Effector memory CD4-positive, alpha-beta T cell (primary cell): ENCODE measurements at places on chromosomes 2 and 18.

DNA sequence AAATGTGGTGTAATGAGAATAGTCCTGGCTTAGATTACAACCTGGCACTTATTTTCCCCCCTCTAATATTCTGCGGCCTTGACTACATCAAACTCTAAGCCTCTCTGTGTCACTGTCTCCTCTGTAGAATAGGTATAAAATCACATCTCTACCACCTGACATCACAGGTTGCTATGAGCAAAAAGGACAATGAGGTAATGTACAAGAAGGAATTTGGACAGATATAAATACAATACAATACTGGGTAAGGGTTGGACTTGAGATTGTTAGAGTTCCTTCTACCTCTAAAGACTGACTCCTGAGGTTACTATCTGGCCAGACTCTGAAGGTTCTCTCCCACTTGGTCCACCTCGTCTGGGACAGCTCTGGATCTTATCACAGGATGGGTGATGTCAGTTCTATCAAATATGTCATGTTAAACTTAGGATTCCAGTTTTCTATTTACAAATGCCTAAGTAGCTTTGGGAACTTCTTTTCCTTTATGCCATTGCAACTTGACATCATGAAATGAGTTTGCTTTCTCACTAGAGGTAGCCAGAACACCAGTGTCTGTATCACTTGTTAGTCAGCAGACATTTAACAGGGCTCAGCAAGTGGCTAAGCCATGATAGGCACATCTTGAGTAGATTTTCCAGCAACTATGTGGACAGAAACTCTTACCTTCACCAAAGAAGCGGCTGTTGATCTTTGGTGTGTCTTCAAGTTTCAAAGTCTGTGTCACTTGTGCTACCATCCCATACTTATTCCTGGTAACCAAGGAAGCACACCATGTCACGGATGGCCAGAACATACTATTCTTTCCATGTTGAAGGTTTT is 9.5 kb downstream of the APOB start:
- no peak overlapping the region for H3K27ac ChIP-seq
- no peaks in the 10 kb centered on the region for H3K4me1 ChIP-seq
- H3K27me3 ChIP-seq: no peaks in the 10 kb centered on the region
- no peak overlapping the region for H3K4me3 ChIP-seq
- DNase-seq: no peak

DNA sequence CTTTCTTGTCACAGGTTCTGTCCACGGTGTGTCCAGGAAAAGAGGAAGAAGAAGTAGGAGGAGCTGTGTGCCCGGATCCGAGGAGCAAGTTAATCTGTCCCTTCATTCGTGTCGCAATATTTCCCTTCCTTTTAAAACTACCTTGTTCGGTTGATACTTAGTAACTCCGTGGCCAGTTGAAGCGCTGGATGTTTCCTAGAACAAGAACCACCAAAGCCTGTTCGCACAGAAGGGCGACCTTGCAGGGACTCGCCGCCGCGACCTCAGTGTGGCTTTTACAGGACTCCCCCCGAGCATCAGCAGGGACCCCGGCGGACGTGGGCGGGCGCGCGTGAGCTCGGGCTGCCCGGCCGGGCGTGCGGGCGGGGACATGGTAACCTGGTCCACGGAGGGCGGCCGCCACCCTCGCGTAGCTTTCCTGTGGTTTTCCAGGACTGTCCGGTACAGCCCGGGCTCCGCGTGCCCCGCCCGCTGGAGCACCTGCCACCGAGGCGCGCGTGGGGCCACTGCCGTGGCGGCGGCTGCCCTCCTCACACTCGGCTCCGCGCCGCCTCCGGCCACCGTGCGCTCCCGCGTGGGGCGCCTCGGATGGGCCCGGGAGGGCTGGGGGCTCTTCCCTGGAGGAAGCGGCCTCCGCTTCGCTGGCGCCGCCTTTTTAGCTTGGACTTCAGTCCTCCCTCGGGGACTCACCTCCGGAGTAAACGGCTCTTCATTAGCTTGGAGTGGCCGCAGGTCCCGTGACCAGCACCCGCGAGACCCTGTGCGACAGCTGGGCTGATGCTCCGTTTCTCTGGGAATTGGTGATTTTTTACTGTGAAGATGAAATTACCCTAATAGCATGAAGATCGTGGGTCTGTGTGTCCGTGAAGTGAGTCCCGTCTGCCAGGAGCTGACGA is 9.2 kb upstream of the D2HGDH start:
- no peak overlapping the region for H3K4me3 ChIP-seq
- no peaks in the 10 kb centered on the region for H3K27me3 ChIP-seq
- no peak for DNase-seq
- peaks cover 18% of the 10 kb centered on the region for H3K36me3 ChIP-seq
- no peaks in the 10 kb centered on the region for H3K4me1 ChIP-seq
- no peak overlapping the region for H3K27ac ChIP-seq

DNA sequence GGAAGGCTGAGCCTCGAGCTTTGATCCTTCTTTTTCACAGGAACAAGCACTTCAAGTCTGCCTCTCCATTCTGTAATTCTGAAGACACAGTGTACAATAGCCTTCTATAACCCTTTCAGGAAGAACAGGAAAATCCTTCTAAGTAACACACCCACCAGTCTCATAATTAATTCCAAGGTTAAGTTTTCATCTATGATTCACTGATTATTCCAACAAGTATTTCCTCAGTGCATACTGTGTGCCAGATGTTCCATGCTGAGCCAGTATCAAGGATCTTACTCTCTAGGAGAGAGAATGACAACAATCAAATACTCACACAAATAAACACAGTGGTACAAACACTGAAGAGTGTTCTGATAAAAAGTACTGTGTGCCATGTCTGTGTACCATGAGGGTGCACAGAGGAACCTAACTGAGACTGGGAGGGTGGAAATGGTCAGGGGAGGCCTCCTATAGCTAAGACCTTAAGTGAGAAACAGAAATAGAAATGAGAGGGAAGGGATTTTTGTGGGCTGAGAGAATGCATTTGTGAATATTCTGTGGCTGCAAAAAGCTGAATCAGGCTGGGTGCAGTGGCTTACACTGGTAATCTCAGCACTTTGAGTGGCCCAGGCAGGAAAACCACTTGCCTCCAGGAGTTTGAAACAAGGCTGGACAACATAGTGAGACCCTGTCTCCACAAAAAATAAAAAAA is 7.3 kb upstream of the MTLN start:
- no peak overlapping the region for H3K4me3 ChIP-seq
- H3K36me3 ChIP-seq: no peaks in the 10 kb centered on the region
- no peak overlapping the region for H3K27ac ChIP-seq
- peaks cover 7% of the 10 kb centered on the region for H3K27me3 ChIP-seq

DNA sequence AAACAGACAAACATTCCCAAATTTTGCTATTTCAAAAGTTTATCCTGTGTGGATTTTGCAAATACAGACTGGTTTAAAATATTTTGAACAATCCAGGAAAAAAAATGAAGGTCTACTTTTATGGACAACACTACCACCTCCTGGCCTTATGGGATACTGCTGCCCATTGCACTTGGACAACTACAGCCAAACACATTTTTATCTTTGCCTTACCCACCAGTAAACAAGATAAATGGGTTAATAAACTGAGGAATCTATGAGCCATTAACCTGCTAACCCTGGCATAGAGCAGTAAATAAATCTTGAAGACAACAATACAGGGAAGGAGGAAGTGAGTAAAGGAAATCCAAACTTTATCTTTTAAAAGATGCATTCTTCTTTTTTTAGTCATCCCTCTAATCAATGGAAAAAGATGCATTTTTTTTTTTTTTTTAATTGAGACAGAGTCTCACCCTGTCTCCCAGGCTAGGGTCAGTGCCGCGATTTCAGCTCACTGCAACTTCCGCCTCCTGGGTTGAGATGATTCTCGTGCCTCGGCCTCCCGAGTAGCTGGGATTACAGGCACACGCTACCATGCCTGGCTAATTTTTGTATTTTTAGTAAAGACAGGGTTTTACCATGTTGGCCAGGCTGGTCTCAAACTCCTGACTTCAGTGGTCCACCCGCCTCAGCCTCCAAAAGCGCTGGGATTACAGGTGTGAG is 2.1 kb upstream of the SPIRE1 start:
- H3K36me3 ChIP-seq: no peaks in the 10 kb centered on the region
- no peak overlapping the region for H3K4me3 ChIP-seq
- no peaks in the 10 kb centered on the region for H3K4me1 ChIP-seq
- no peaks in the 10 kb centered on the region for H3K27me3 ChIP-seq
- no peak overlapping the region for H3K27ac ChIP-seq

DNA sequence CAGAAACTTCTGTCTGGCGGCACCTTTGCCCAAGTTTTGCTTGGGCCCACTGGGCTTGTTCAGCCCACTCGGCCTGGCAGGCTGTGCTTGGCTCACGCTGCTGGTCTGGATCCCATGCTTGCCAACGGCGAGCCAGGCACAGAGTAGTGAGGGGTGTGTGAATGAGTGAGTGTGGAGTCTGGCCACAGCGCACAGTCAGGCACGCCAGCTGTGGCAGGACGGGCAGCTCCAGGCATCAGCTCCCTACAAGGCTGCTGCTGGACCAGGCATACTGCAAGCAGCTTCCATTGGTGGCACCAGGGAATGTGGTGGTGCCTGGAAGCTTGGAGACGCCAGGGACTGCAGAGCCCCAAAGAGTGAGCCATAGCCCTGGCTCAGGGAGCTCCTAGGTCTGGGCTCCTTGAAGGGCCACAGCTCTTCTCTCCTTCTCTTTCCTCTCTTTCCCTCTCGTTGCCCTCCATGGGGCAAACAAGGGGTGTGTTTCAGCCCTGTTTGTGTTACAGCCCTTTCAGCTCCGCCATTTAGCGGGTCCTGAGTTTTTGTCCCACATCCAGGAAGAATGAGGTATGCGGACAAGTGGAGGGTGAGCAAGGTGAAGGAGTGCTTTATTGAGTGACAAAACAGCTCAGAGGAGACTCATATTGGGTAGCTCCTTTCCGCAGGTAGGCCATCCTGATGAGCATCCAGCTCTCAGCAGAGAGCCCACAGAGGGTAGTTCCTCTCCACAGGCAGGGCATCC is 73.0 kb downstream of the AGPS start:
- no peak for DNase-seq
- H3K4me3 ChIP-seq: no peak overlapping the region
- H3K27me3 ChIP-seq: no peaks in the 10 kb centered on the region
- H3K4me1 ChIP-seq: no peaks in the 10 kb centered on the region
- H3K27ac ChIP-seq: no peak overlapping the region
- H3K36me3 ChIP-seq: peaks cover 4% of the 10 kb centered on the region

- no peak for DNase-seq
- no peaks in the 10 kb centered on the region for H3K27me3 ChIP-seq
- no peaks in the 10 kb centered on the region for H3K36me3 ChIP-seq
- no peak overlapping the region for H3K27ac ChIP-seq
These were observed 20.9 kb upstream of the RAB11FIP5 start for GRCh38 chr2:73133566-73134197.

GRCh38 chr2:189548666-189549448 is 31.7 kb downstream of the SLC40A1 start:
- no peak for DNase-seq
- H3K4me1 ChIP-seq: no peaks in the 10 kb centered on the region
- no peaks in the 10 kb centered on the region for H3K27me3 ChIP-seq
- no peak overlapping the region for H3K27ac ChIP-seq
- no peaks in the 10 kb centered on the region for H3K36me3 ChIP-seq
- no peak overlapping the region for H3K4me3 ChIP-seq

DNA sequence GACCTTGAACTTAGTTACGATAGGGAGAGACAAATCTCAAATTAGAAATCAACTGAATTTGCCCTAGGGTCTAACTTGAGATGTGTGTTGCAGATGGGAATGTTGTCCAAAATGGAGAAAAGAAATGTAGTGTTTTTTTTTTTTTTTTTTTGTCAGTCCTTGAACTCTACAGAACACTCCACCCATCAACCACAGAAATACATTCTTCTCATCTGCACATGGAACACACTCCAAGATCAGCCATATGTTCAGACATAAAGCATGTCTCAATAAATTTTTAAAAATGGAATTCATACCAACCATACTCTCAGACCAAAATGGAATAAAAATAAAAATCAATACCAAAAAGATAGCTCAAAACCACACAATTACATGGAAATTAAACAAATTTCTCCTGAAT is 526.5 kb downstream of the FBXO15 start:
- DNase-seq: no peak
- no peak overlapping the region for H3K4me3 ChIP-seq
- no peaks in the 10 kb centered on the region for H3K27me3 ChIP-seq

GRCh38 chr2:3449086-3449485 is 69.6 kb downstream of the TRAPPC12 start:
- H3K4me3 ChIP-seq: no peak overlapping the region
- peaks cover 38% of the 10 kb centered on the region for H3K36me3 ChIP-seq
- H3K27ac ChIP-seq: no peak overlapping the region
- no peaks in the 10 kb centered on the region for H3K27me3 ChIP-seq
- DNase-seq: no peak

DNA sequence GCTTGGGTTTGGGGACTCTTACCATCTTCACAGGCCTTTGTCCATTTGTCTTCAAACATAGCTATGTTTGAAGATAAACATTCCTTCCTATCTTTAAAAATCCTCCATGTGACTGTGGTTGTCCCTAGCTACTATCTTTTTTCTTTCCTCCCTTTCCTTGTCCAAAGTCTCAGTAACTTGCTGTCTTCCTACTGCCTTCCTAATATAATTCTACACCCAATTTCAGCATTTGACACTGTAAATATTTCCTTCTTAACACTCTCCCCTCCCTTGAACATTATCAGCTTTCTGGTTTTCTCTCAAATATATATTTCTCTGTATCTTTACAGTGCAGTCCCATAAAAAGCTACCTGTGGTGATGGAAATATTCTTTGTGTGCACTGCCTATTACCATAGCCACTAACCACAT is 5.3 kb upstream of the SP3 start:
- no peaks in the 10 kb centered on the region for H3K27me3 ChIP-seq
- H3K4me3 ChIP-seq: no peak overlapping the region
- DNase-seq: no peak
- H3K36me3 ChIP-seq: no peaks in the 10 kb centered on the region
- H3K4me1 ChIP-seq: no peaks in the 10 kb centered on the region
- no peak overlapping the region for H3K27ac ChIP-seq

DNA sequence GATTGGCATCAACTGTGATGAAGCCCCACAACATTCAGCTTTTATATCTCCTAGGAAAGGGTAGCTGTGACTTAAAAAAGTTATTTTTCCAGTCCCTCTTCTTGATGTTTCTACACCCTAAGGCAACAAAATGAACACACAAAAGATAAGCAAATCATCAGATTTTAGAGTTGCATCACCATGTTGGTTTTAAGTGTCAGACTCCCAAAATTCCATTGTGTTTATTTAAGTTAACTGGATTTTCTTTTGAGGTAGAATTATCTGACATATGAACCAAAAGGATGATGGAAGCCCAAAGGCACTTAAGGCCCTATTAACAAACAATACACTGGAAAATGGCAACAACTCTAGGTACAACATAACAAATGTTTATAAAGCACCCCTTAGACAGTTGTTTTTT is 261.7 kb upstream of the SLC39A10 start:
- H3K27ac ChIP-seq: no peak overlapping the region
- no peaks in the 10 kb centered on the region for H3K4me1 ChIP-seq
- no peak for DNase-seq
- H3K36me3 ChIP-seq: no peaks in the 10 kb centered on the region
- H3K27me3 ChIP-seq: no peaks in the 10 kb centered on the region
